ENCODE measurements at places on chromosomes 5 and 9. TPM values are rescaled to one million over a fixed set of nuclear protein-coding genes. Genes with fewer than 3 reads are reported as not detected.
A peak's percentile ranks its signal among the peaks of the same experiment; 100 is the strongest.

The EQTN gene
- 0.66 TPM for polyA plus RNA-seq

The STK32A gene
- 7.7 TPM for polyA plus RNA-seq

The NPDC1 gene
- polyA plus RNA-seq = 48.9 TPM

The CCL28 gene
- polyA plus RNA-seq = 0.35 TPM

The JAKMIP2 gene
- 11.0 TPM for polyA plus RNA-seq

- DNase-seq = no peak
These were observed 66.0 kb downstream of the HMCN2 start for GRCh38 chr9:130331573-130331972.

DNA sequence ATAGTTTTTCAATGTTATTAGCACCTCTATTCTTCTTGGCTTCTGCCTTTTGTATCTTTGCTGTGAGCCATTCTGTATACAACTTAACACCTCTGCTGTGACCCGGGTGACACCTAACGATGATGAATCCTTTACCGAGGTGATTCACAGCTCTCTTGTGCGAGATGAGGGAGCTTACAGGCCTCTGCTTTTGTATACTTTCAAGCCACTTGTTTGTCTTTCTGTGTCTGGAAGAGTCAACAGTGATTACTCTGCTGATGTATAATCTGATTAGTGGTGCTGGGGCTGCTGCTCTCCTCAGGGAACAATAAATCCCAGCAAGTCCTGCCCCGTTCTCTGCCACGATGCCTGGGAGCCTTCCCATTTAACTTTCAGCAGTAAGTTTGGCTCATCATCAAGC is 442.9 kb upstream of the SGCD start:
- no peak for DNase-seq

DNA sequence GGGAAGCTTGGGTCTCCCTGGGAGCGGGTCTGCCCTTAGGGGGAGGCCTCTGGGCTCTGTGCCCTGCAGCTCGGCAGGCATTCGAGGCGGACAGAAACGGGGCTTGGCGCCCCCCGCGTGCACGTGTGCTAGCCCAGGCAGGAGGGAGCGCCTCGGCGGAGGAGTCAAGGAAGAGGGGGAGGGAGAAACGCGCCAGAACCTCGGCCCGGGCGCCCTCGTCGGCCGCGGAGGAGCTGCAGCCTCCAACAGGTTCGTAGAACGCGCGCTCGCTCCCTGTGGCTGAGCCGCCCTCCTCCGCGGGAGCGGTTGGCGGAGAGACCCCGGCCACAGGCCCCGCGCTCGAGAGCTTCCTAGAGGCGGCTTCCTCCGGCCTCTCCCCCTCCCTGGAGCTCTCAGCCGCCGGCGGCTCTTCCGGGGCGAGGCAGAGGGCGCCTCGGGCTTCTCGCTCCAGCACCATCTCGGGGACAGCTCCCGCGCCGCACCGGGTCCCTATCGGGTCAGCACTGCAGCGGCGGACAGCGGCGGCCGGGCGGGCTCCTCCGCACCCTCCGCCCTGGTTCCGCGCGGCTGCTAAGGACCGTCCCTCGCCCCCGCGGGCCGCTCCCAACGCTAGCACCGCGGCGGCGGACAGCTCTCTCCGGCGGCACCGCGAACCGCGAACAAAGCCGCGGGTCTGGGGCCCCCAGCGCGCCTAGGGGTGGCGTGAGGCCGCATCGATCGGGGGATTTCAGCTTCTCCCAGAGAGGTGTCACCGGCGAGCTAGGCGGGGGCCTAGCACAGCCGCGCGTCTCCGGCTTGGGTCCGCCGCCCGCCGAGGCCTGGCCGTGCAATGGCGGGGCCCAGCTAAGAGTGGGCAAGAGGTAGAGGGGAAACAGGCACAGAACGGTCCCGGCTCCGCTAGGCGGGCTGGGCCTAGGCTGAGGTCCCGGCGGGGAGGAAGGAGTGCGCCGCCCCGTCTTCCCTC is 74.6 kb upstream of the CPLX2 start:
- DNase-seq = peak; percentile 80

The IGIP gene
- polyA plus RNA-seq = 4.7 TPM

The WHRN gene
- 10.1 TPM for polyA plus RNA-seq

The PCA3 gene
- polyA plus RNA-seq = 0.43 TPM

The FOXI1 gene
- polyA plus RNA-seq = not detected
